ENCODE measurements at places on chromosomes 2 and 18. TPM values are rescaled to one million over a fixed set of nuclear protein-coding genes. Genes with fewer than 3 reads are reported as not detected.

DNA sequence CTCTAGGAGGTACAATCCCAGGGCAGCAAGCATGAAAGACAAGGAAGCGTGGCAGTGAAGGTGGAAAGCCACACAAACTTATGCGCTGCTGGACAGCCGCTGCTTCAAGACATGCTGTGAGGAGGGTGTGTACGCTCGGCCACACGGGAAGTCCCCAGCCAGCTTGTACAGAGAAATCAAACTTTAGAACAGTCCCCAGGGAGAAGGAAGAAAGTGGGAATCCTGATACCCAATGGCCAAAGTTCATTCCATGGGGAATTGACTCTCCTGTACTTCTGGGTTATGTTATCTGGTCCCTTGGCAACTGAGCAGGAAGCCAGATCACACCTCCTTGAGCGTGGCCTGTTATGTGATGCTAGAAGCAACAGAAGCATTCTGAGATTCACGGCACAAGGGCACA, 86.1 kb upstream of the BOD1L2 start:
- DNase-seq: no peak

Gene AMER3
- not detected for total RNA-seq

DNA sequence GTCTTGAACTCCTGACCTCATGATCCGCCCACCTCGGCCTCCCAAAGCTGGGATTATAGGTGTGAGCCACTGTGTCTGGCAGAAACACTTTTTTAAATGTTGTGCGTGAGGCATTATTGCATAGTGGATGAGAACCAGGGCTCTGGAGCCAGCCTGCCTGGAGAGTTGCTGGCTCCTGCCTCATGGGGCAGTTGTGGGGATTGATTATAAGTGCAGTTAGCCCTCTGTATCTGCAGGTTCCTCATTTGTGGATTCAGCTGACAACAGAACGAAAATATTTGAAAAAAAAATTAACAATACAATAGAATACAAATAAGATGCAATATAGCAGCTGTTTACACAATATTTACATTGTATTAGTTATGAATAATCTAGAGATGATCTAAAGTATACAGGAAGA, 129.4 kb upstream of the EML6 start:
- no peak for DNase-seq

DNA sequence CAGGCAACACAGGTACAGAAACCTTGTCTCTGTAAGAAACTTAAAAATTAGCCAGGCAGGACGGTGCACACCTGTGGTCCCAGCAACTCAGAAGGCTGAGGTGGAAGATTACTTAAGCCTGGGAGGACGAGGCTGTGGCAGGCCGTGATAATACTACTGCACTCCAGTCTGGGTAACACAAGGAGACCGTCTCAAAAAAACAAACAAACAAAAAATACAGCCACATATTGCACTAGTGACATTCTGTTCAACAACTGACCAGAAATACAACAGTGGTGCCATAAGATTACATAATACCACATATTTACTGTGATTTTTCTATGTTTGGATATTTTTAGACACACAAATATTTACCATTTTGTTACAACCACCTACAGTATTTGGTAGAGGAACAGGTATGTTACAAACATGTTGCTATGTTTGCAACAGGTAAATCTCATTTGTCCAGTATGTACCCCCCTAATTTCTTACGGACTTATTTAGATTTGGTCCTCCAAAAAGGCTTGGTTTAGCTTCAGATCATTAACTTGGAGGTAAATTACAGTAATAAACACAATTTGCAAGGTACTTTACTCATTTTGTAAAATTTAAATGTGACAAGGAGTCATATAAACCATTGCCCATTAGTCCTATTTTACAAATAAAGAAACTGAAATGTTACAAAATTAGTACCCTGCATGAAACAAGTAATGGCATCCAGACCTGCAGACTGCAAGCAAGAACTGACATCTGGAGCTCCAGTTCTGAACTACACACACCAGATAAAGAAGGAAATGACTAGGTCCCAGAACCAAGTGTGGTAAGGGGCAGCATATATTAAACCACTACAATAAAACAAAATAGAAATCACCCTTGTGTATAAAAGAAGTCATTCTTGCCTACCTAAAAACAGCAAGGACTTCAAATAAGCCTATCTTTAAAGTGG, 36.8 kb downstream of the TRIP12 start:
- no peak for DNase-seq

DNA sequence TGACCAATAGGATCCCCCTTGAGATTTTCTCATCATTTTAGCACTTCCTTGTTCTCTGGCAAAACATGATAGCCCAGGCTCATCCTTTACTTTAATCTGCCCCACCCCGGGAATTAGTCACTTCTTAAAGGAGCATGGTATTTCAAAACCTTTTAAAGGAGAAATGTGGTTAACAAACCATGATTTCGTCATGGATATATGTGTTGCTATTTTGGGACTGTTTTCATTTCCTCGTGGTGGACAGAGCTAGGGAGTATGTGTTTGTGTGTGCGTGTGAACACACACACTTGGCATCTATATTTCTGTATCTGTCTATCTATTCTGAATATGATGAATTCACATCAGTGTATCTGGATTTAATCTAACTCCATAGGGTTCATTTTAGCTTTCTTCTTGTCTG, 128.1 kb downstream of the BIRC6 start:
- no peak for DNase-seq

Gene RFTN2
- total RNA-seq: not detected

GRCh38 chr2:176960736-176961520, 251.7 kb upstream of the HNRNPA3 start:
- no peak for DNase-seq

DNA sequence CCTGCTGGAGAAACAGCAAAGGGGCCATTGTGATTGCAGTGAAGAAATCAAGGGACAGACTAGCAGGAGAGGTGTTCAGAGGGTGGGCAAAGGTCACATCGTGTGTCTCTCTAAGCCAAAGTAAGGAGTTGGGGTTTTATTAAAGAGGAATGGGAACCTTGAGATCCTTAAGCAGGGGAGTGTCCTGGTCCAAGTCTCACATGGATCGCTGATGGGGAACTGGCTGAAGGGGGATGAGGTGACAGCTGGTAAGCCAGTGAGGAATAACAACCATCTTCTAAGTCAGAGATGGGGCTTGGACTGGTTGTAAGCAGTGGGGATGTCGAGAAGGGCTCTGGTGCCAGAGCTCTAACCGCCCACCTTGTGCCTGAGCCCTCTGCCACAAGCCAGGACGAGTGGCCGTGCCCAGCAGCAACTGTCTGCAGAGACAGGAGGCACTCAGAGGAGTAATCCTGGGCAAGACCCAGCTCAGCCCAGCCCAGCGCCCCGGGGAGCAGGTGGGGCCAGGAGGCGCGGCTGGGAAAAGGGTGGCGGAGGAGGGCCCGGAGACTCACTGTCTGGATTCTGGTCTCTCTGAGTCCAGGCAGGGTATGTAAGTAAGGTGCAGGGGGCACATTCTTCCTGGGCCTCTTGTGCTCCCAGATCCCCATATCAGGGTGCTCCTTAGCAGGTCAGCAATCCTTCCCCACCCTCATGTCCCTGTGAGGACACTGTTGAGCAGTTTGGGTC, 13.7 kb downstream of the WNT10A start:
- no peak for DNase-seq

Gene SNED1
- 85.2 TPM for total RNA-seq

GRCh38 chr2:165311949-165312348, 72.7 kb downstream of the SCN2A start:
- no peak for DNase-seq

DNA sequence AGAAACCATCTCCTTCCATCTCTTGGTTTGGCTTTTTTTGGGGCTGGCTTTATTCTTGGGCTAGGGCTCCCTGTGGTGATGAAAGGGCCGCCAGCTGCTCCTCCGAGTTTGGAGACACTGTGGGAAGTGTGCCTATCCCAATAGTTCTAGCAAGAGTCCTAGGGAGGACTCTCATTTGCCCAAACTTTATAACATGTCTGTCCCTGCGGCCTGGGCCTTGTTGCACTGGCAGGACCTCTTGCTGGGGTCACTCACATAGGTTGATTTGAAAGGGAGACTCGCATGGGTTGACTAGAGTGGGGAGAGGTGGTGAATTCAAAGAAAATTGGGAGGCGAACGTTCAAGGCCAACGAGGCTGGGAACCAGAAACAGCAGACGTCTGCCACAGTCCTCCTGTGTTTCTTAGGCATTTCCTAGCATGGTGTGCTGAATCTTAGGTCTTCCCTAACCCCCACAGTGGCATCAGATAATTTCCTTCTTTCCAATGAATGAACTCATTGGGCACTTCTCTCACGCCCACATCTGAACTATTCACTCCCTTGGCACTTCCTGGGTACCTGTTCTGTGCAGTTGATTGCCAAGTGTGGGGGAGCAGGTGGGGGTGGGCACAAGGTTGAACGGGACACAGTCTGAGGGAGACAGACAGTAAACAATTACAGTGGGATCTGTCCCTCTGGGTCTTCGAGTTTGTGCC, 26.8 kb downstream of the NIFK start:
- no peak for DNase-seq

DNA sequence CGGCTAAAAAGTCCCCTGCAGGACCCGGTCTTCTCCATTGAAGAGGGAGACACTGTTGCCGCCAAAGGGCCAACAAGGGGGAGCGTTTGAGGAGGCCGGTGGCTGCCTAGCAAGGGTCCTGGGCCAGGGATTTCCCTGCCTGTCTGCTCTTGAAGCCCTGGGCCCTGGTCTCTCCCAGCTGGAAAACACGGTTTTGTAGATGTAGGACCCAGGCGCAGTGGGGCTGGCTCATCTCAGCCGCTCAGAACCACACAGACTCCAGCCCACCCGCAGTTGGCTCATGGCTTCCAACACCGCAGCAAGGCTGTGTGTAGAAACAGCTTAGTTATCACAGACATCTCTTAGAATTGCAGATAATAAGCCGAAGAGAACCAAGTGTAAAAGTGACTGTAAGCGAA, 57.1 kb upstream of the TWIST2 start:
- DNase-seq: no peak

Gene CLEC4F
- not detected for total RNA-seq

- no peak for DNase-seq
Observed at GRCh38 chr18:8261651-8262091, 347.6 kb upstream of the RAB12 start.
